ENCODE measurements at places on chromosomes 2 and 18.

DNA sequence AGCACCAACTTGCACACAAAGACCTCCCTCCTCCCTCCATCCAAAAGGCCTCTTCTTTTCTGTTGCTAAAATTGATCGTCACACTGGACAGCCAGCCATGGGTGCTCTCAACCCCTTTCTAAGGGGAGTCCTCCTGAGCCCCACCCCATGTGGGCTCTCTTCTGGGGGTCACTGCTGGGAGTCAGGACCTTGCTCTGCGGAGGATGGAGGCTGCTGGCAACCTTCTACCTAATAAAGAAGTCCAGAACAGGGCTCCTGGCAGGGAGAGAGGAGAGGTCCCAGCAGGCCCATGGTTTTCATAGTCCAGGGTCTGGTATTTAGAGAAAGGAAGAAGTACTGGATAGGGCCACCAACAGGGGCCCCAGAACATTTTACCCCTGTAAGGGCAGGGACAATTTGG, 67.6 kb upstream of the OTOS start:
- DNase-seq: no peak

GRCh38 chr18:67035026-67035425, 431.1 kb upstream of the CDH19 start:
- DNase-seq: no peak

GRCh38 chr2:219621935-219622334, 5.5 kb upstream of the SLC4A3 start:
- no peak for DNase-seq

GRCh38 chr2:124755386-124755785, 730.3 kb downstream of the CNTNAP5 start:
- DNase-seq: no peak

DNA sequence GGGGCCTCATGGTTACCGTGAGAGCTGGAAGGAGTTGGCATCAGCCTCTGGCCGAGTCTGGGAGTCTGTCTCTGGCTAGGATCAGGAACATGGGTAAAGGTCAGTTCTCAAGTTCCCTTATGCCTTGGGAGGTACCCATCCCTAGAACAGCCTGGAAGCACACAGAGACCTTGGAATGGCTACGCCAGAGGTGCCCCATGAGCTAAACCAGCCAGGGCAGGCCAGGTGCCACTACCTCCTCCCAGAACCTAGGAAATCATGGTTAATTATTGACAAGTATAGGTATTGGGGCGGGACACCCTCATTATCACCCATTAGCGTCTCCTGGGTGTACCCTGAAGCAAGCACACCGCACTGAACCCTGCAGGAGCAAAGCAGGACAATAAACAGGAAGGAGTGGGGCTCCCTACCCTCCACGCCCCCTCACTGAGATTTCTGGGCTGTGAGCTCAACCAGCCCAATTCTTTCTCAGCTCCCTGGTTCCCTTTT, 3.0 kb upstream of the ASPRV1 start:
- DNase-seq: no peak

DNA sequence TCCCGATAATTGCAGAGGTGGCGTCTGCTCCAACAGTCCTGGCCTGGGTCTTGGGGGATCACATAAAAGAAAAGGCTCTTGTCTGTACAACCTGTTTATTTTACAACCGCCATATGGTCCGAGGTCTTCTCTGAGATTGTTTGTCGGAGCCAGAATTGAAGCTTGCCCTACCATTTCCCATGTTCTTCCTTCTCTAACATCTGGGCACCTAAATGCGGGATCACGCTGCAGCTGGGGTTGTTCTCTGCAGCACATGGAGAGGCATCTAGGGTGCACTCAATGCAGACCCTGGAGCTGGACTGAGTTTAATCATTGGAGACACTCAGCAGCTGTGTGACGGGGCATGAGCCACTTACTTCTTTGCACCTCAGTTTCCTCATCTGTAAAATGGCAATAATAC, 107.7 kb downstream of the ACKR3 start:
- no peak for DNase-seq

- no peak for DNase-seq
Observed at GRCh38 chr2:45329045-45329677, 281.9 kb downstream of the SRBD1 start.

GRCh38 chr2:128622371-128622770, 303.7 kb upstream of the HS6ST1 start:
- no peak for DNase-seq

GRCh38 chr2:149004836-149005235, 33.7 kb upstream of the LYPD6B start:
- DNase-seq: no peak

- no peak for DNase-seq
Observed at GRCh38 chr18:70672581-70672980, 383.7 kb downstream of the SOCS6 start.

GRCh38 chr2:123826729-123827271, 198.3 kb upstream of the CNTNAP5 start:
- DNase-seq: no peak

- no peak for DNase-seq
Observed at GRCh38 chr2:100012561-100012960, 129.8 kb downstream of the AFF3 start.

DNA sequence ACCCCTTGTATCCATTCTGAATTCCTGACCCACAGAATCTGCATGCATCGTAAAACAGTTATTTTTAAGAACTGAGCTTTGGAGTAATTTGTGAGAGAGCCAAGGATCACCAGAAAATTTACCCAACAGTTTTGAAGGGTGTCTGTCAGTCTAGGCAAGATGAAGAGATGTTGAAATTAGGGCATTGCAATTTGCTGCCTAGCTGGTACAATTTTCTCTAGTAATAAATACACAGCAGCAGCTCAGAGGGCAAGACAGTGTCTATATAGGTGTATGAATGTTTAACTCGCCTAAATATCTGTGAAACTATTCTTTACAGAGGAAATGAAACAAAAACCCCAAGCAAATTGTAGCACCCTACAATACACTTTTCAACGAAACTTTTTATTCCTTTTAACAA, 377.8 kb upstream of the POU3F3 start:
- no peak for DNase-seq

GRCh38 chr2:460861-461260, 173.0 kb upstream of the ALKAL2 start:
- DNase-seq: no peak

DNA sequence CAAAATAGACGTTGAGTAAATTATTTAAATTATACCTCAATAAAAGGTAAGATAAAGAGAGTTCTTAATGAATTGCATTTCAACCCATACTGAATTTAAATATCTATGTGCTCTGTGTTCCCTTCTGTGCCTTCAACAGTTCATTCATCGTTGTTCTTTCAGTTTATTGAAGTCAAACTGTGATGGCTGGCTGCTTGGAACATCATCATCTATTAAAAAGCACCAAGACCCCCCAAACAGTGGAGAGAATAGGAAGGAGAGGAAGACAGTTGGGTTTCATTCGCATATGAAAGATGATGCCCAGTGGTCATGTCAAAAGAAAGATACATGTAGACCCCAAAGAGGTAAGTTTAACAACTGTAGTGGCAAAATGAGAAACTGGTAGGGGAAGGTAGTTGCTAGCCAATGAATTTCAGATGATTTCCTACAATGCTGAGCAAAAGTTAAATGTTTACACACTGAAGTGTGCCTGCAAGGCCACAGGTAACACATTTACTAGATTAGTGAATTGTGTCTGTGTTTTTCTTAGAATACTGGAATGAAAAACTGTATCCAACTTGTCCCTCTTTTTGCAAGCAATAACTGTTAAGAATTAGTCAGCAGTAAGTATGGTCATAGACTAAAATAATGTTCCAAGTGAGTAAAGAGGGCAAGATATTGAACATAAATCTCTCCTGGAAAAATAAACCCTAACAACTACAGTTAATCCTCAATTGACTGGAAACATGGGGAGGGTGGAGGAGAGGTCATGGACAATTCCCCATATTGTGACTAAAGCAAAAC, 331.3 kb downstream of the KIAA1328 start:
- no peak for DNase-seq

DNA sequence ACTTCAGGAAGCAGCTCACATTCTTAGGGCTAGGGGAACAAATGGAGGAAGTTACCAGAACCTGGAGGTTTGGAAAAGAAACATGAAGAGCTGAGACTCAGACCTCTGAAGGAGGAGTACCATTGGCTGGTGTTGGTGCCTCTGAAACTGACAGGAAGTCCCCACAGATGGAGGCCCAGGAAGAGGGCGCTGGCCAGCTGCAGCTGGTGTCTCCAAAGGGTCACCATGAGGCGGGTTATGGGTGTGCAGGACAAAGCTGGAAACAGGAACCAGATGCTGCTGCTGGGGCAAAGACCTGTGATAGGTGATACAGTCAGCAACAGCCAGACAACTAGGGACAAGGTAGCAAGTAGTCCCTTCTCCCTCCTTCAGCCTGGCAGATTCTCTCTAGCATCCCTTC, 136.5 kb upstream of the SERPINE2 start:
- DNase-seq: no peak

- DNase-seq: no peak
Observed at GRCh38 chr18:62583376-62583775, 60.6 kb downstream of the ZCCHC2 start.

GRCh38 chr2:237361194-237362004, 52.6 kb downstream of the COL6A3 start:
- no peak for DNase-seq

Measured in nucleus accumbens (tissue), 56 donors.